NCI-H187 (cell line): ENCODE measurements at places on chromosomes 2 and 18.

DNA sequence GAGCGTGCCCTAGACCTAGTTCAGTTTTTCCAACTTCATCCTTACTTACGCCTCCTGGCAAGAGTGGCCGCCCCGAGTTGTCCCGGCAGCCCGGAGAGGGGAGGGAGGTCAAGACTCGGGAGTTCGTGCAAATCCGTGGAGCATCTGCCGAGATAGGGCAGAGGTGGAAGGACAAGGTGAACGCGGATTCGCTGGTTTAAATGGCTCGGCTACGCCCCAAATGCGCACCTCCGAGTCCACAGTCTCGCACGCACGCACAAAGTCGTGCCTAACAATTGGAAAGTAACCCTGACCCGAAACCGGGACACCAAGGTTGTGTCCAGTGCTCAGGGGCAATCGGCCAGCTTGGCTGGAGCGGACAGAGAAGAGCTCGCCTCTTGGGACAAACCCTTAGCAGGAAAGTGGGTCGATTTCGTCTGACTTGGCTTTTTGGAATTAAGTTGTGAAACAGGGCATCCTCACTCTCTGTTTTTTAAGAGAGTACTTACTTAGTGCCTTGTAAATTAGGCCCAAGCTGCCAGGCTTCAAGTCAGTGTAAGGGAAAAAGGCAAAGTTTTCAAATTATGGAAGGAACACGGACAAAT lies 726 bp upstream of the SS18 start:
- DNase-seq, result no peak

GRCh38 chr2:16462958-16463357 lies 202.7 kb downstream of the CYRIA start:
- no peak for DNase-seq

DNA sequence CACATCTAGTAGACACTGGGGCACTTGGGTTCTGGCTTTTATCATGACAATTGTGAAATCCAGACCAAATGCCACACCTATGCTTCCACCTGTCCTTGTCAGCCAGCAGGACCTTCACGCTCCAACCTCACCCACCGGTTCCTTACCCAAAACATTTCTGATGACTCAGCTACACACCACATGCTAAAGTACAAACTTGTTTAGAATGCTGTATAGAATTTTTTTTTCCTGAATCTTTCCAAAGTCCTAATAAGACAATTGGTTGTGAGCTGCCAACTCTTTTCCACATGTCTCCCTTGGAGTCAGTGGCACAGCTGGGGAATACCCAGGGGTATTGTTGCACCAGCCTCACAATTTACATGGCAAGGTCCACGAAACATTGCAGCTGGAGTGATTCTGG lies 75.5 kb upstream of the LPIN2 start:
- no peak for DNase-seq

- no peak for DNase-seq
Observed at GRCh38 chr18:25222648-25223047, 129.3 kb downstream of the ZNF521 start.

GRCh38 chr18:58520969-58521368 lies 107.9 kb downstream of the ALPK2 start:
- no peak for DNase-seq

GRCh38 chr2:105578166-105578565 lies 166.5 kb upstream of the NCK2 start:
- DNase-seq, result no peak

DNA sequence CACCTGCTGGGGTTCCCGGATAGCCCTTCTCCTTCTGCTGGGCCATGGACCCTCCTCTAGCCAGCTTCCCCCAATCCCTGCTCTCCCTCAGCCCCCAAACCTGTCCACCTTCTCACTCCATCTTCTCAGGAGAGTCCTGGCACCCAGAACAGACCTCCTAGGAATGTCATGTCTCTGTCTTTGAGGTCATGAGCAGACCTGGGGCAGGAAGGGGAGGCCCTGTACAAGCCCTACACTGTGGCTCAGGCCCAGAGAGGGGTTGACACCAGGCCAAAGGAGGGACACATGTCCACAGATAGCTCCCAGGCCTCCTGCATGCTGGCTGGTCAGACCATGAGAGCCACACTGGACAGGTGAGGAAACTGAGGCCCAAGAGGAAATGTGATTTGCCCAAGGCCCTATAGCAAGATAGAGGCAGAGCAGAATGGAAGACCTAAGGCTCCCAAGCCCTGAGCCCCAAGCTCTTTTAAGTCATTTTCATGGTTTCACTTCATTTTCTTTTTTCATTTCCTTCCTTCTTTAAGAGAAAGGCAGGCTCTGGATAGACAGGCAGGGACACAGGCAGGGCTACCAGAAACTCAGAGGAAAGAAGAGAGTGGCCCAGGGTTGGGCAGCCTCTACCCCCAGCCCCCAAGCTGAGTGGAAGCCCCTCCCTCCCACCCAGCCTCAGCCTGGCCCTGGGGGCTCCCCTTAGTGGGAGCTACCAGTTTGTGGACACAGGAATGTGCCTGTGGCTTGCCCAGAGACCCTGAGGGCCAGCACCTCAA lies 159.7 kb downstream of the SMAD7 start:
- DNase-seq, result no peak

- no peak for DNase-seq
Observed at GRCh38 chr18:9058406-9058805, 44.1 kb upstream of the NDUFV2 start.

- DNase-seq, result no peak
Observed at GRCh38 chr2:29165362-29166241, 50.4 kb downstream of the CLIP4 start.

DNA sequence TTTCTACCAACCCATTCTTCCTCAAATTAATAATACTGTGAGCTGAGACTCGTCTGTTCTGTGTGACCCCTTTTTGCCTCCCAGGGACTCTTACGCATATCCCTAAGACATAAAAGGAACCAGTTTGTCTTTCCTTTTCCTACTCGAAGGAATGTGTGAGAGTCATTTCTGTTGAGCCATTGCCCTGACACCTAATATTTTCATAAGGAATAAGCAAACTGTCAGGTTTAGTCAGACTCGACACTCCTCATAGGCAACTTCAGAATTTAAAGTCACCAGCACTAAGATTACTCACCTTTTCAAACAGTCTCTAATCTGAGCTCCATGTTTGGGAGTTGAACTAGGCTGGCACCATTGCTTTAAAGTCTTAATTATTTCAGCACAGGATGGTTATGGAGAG lies 305.5 kb downstream of the IKZF2 start:
- no peak for DNase-seq

DNA sequence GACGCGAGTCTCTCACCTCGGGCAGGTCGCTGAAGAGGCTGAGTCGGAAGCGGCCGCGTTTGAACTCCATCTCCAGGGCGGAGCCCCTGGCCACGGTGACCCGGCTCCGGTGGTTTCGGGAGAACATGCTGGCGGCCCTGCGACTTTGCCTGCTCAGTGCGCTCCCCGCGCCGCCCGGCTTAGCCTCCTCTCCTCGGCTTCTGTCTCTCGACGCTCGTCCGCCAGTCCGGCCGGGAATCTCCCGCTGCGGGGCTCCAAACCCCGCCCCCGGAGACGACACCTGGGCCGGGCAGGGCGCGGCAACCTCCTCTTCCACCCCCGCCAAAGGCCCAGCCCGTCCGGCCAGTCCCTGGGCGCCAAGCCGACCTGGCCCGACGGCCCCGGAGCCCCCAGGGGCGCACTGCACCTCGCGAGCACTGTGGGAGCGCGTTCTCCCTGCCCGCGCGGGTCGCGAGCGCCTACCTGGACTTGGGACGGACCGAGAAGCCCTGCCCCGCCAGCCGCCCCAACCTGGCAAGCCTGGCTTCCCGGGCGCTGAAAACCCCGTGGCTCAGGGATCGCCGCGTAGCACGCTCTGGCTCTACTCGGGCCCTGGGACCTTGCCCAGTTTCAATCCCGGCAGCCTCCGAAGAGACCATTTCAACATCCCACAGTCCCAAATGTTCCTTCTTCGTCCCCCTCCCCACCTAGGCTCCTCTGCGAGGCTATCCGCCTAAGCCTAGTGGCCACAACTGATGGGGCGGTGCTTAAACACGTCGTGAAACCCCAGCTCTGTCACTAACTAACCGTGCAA lies at the start of gene RTKN:
RTKN (minus strand) TSS at position 248 of the 793 bp plus-strand sequence; CDS start at position 127, 121 bp downstream.
- no peak for DNase-seq

- no peak for DNase-seq
Observed at GRCh38 chr2:59314031-59314766, 1073.1 kb upstream of the FANCL start.

DNA sequence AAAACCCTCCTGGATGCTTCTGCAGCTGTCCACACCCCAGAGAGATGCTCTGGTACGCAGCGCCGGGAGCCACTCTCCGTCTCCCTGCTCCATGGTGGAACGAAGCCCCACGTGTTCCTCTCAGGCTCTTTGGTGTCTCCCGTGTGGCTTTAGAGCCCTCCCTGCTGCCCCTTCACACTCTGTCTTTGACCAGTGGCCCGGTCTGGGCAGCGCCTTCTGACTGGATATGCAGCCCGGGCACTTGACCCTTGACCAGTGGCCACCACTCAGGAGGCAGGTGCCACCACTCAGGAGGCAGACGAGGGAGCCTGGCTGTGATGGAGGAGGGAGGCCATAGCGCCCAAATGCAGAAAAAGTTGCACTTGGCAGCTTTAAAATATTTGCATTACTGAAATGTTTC lies 214.5 kb upstream of the SALL3 start:
- DNase-seq, result no peak

DNA sequence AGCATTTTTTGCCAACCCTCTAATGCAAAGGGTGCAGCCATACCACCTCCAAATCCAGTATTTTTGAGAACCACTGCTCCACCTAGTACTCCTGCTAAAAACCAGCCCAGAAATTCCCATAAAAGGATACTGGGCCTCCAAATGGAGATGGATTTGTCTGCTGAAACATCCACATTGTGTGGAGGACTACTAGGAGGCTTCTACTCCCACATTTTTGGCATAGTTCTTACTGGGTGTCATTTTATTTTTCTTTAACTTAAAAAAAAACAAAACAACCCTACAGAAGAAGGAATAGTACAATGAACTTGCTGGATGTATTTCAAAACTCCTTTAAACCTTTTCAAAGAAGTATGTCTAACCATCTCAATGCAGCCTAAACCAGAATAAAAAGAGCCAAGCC lies 219.2 kb downstream of the SRBD1 start:
- DNase-seq, result no peak

DNA sequence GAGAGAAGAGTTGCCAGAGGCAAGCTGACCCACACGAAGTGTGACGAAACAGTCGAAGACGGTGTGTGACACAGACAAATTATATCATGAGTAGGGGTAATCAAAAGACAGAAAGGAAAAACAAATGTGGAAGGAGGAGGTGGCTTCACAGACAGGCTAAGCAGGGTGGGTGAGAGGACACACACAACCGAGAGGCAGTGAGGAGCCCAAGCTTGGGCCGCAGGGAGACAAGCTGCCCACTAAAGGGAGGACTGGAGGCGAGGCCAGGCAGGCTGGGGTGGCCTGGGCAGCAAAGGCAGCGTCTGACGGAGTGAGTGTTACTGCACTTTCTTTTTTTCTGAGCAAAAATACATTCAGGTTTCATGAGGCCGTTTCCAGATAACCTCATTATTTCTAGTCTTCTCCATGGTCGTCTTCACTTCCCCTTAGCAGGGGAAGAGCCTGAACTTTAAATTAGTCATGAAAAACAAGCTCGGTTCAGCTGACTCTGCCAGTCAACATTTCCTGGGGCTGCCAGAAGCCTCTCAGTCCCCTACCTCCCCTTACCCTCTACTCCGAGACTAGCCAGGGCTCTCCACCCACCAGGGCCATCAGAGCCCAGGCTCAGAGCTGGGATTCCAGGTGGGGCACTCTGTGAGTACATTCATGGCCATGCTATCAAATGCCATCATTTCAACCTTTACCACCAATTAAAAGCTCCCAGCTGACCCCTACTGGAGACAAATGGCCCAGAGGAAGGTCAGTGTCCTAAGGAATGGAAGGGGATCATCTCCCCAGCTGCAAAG lies 13.8 kb upstream of the ZFP36L2 start:
- no peak for DNase-seq

- no peak for DNase-seq
Observed at GRCh38 chr2:217101972-217102371, 242.1 kb upstream of the TNP1 start.

- DNase-seq, result no peak
Observed at GRCh38 chr18:41814651-41815050, 140.4 kb upstream of the PIK3C3 start.

DNA sequence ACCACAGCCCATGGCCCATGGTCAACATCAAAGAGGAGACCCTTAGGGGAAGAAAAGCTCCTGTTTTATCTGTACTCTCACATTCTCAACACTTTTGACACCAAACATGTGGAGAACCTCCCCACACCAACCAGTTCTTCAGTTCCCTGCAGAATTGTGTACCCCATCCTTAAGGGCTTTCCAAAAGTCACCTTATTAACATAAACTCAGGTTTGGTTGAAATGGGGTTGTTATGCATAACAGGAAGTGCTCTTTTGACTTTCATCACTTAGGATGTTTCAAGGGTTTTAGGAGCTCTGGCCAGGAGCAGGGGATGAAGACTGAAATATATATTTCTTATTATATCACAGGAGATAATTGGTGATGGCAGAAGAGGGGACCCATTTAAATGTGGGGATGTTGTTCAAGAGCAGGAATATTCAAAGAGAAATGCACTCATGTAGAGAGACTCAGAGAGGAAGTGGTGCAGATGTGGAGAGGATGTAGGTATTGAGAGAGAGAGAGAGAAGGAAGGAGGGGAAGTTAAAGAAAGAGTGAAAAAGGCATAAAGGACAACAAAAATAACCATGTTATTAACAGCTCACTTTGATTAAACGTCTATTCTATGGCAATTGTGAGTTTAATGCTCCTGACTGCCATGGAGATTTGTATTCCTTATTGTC lies 35.2 kb downstream of the SP140L start:
- DNase-seq, result no peak

GRCh38 chr2:46012618-46013240 lies 284.5 kb upstream of the EPAS1 start:
- DNase-seq, result no peak

GRCh38 chr2:216534809-216535208 lies 36.2 kb downstream of the RPL37A start:
- no peak for DNase-seq

DNA sequence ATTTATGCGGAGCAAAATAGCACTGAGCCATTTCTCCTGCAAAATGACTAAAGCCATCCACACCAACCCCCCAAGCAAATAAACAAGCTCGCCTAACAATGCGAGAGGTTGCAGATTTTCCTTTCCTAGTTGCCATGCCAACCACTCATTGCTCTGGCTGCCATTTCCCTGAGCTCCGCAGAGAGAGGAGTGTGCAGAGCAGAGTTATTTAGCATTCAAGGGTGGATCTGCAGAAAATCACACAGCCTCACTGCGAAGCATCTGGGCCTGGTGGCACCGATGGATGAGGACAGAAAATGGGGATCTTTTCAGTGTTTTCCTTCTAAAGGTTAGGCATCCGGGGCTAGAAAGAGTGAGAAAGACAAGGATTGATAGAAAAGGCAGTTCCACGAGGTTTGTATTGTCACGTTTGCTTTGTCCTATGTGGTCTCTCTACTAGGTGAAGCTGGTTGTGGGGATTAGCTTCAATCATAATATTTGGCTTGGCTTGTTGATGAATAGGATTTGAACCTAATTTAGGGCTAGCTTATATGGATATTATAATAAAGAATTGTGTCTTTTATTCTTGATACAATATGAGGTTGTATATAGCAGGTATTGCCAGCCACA lies 110.2 kb upstream of the UNC80 start:
- no peak for DNase-seq

DNA sequence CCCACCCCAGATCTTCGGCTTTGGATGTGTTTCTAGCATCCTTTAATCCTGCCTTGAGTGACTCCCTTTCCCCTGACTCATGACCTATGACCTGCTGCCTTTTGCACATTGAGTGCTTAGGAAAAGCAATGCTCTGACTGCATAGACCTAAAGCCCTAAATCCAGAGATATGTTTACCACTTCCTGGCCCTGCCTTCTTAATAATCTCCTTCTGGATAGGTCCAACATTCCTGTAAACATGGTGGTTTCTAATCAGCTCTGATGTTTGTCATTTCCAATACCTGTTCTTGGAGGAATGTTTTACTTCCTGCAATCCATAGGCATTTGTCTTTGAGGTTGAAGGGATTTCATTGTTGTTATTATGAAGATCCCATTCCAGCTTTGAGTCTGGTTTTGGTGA lies 2.3 kb downstream of the SLC3A1 start:
- no peak for DNase-seq
